Stimulated activated CD8-positive, alpha-beta memory T cell treated with anti-CD3 and anti-CD28 coated beads, Interleukin-7, amount 100 ng/mL, for 4 hours (primary cell): ENCODE measurements at places on chromosomes 3 and 15.

GRCh38 chr3:195401943-195402342, 40.9 kb downstream of the ACAP2 start:
- no peak for DNase-seq

GRCh38 chr3:184358124-184358767, 3.2 kb downstream of the CLCN2 start:
- no peak for DNase-seq

GRCh38 chr15:67050062-67050461, 15.3 kb upstream of the SMAD3 start:
- DNase-seq = no peak

DNA sequence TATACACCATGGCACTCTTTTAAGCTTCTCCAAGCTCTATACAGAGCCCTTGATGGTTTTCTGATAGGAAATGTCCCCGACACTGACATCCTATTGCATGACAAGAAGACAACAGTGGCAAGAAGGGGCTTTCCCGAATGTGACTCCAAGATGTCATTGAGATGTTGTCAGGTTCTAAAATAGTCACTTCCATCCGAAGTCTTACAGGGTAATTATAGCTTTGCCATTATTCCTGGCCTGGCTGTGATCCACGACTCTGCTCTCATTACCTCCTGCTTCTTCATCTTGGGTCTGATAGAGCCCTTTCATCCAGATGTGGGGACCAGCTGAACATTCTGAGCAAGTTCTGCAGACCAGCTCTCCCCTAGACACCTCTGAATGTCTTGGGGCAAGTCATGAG, 40.6 kb upstream of the ADAMTS9 start:
- DNase-seq = no peak

DNA sequence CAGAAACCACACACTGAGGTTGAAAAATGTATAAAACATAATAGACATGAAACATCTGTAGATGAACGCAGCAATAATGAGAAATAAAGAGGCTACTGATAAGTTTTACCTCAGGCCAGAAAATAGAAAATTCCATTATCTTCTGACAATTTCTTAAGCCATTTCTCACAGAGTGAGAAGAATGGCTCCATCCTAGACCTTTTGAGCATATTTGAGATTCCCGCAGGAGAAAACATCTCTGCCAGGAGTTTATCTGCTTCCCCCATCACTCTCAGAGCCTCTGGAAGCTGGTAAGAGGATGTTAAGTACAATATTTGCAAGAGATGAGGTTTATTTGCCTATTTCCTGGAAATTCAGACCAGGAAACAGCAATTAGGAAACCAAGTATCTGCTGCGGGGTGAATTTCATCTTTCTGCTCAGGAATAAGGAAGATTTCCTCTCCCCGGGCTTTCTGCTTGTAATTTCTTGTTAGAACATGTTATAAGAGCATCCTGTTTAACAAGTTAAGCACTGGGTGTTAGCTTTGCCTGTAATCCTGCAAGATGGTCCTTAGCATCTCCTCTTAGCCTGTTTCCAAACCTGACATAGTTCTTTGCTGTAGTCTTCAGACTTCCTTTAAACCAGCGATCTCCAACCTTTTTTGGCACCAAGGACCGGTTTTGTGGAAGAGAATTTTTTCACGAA, 54.8 kb downstream of the ATP13A4 start:
- DNase-seq = no peak

GRCh38 chr3:132344666-132345280, 27.6 kb downstream of the ACP3 start:
- DNase-seq = no peak

GRCh38 chr15:69663982-69664381, 211.4 kb downstream of the RPLP1 start:
- no peak for DNase-seq

DNA sequence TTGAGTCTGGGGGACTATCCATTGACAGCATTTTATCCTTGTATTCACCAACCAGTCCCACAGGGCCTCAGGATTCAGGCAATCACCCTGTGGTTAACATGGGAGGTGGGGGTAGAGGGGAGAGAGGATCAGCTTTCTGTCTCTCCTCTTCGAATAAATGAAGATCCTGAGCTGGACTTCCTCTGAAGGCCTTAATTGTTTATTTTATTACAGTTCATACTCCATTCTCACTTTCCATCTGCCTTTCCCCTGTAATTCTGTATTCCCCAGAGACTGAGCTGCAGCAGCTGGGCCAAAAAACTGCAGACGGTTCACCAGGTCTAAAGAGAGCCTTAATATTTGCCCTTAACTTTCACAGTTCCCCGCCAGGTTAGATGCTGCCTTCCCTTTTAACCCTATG, 11.9 kb downstream of the TAGLN3 start:
- no peak for DNase-seq

GRCh38 chr15:85314633-85315032, 65.8 kb upstream of the AKAP13 start:
- no peak for DNase-seq

DNA sequence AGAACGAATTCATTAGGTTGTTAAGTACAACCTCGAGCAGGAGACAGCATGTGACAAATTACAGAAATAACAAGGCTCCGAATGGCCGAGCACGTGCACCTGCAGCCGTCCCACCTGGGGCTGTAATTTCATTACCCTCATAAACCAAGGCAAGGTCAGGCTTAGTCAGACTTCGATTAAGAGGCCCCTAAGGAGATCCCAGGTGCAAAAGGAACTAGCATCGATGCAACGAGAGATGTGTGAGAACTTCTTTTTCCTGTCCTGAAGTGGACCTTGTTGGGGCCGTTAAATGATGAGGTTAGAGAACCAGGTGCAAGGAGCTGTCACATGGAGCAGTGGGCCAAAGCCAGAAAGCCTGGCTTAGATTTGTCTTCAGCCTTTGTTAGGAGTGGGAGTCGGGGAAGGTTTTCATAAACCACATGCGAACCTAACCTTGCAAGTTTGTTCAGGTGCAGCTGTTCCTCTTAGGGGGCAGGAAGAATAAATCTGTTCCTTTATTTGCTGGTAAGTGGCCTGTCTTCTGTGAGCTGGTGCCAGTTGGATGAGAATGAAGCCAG, 559.9 kb upstream of the MCTP2 start:
- DNase-seq = no peak

DNA sequence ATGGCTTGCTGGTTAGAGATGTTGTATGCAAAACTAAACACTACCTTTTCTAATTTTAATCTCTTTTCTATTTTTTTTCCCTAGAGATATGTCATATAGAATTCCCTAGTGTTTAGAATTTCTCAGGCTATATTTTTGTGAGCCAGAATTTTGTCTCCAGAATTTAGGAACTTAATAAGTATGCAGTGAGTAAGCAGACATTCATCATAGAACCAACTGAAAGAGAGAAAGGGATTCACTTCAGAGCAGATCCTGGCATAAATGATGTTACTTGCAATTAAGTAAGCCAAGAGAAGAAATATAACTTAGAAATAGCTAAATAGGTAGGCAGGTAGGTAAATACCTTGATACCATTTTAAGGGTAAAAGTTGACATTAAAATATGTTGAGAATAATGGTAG, 288.9 kb downstream of the ZNF385D start:
- DNase-seq = no peak

DNA sequence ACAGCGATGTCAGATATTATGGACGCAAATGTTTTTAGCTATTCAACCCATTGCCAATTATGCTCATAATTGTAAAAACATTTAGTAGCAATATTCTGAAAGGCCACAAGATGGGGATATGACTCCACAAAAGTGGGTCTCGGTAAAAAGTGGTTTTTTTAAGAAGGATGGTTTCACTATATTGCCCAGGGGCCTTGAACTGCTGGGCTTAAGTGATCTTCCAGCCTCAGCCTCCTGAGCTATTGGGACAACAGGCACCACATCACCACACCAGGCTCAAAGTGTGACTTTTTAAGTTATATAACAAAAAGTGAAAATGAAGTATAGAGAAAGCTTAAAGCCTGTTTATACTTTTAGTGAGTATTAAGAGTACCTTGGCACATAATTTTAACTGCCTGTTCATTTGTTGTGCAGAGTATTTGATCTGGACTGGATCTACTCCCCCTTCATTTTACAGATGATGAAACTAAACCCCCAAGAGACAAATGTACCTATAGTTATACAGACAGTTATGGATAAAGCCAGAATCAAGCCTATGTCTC, 9.4 kb downstream of the NAA50 start:
- no peak for DNase-seq

DNA sequence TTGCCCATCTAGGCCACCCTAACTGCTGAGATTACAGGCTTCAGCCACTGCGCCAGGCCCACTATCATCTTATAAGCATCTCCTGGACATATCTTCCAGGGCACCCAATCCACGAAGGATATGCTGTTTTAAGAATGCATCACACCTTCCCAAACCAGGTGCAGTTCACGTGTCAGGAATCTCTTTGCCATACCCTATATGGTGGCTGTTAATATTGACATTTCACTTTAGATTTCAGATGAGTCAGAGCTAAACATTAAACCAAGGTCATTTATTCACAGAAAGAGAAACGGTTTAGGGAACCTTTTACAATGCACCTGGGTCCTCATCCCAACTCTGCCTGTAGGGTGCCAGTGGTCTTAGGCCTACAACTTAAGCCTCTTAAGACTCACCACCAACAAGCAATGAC, 85.7 kb downstream of the TBL1XR1 start:
- no peak for DNase-seq

- DNase-seq = no peak
Measured at GRCh38 chr3:159877924-159878323, 110.7 kb upstream of the IL12A start.

DNA sequence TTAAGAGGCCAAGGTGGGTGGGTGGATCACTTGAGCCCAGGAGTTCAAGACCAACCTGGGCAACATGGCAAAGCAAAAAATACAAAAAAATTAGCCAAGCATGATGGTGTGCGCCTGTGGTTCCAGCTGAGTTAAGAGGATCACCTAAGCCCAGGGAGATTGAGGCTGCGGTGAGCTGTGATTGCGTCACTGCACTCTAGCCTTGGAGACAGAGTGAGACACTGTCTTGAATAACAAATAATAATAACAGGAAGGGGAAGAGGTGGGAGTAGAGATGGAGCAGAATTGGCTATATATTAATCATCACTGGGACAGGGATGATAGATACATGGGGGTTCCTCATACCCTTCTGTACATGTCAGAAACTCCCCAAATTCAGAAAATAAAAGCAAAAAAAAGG, 23.8 kb upstream of the NMB start:
- DNase-seq = no peak

- no peak for DNase-seq
Measured at GRCh38 chr15:88747111-88747510, 56.1 kb upstream of the ACAN start.

GRCh38 chr3:123015596-123015995, 12.0 kb downstream of the SEMA5B start:
- no peak for DNase-seq

DNA sequence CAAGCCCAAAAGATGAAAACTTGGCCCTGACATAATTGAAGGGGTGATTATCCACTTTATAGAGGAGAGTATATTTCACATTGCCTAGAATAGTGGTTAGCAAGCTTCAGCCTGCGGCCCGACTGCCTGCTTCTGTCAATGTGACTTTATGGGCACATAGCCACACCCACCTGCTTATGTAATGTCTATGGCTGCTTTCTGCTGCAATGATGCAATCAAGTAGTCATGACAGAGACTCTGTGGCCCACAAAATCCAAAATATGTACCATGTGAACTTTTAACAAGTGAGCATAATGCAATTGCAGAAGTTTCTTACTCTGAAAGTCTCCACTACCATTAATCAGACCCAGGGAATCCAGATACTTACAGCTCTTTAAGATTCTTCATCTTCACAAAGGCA, 103.1 kb downstream of the LRIG1 start:
- no peak for DNase-seq

- no peak for DNase-seq
Measured at GRCh38 chr15:63243101-63243500, 34.3 kb upstream of the APH1B start.

GRCh38 chr15:98745179-98745578, 96.8 kb downstream of the IGF1R start:
- DNase-seq = no peak

GRCh38 chr3:114764056-114764492, 383.0 kb downstream of the ZBTB20 start:
- no peak for DNase-seq

GRCh38 chr15:31435261-31435911, 108.8 kb downstream of the KLF13 start:
- DNase-seq = peak; percentile 85

DNA sequence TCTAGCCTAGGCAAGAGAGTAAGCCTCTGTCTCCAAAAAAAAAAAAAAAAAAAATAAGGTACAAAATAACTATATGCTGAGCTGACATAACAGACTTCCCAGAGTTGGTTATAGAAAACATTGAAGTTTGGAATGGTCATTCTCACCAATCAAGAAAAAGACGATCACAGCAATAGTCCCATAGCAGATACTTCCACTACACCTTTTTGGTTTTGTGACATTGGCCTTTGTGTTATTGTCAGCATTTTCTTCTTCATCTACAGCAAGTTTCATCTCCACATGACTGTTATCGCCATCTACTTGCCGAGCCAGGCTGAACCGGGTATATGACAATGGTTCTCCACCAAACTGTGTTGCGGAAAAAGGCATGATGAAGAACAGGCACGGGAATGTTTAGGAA, 6.9 kb downstream of the TFRC start:
- no peak for DNase-seq

DNA sequence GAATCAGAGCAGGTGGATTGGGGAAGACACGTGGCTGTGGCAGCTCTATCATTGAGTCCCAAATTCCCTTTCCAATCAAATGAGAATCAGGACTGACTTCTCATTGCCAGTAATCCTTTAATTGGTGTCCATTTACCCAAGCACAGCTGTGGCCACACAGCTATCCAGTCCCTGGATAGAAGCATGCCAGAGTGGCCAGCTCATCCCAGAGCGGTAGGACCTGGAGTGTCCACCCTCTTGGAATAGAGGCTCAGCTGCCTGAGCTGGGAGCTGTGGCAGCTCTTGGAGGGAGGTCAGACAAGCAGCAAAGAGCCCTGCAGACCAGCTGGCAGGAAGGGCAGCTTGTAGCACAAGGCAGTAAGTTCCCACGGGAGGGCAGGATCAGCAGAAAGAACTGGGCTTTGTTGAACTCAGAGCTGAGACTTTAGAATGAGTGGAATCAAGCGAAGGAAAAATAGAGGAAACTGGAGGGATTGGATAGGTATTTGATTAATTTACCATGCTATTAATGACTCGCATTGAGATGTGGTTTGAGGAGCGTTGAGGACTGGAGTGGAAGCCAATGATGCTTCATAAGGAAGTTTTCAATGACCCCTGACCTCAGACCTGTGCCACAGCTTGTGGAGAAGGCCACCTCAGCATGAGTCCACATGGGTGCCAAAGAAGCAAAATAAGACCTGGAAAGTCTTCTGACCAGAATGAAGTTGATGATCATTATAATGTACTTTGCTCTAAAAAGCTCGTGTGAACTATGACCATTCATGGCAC, 6.9 kb upstream of the ALPK3 start:
- no peak for DNase-seq

DNA sequence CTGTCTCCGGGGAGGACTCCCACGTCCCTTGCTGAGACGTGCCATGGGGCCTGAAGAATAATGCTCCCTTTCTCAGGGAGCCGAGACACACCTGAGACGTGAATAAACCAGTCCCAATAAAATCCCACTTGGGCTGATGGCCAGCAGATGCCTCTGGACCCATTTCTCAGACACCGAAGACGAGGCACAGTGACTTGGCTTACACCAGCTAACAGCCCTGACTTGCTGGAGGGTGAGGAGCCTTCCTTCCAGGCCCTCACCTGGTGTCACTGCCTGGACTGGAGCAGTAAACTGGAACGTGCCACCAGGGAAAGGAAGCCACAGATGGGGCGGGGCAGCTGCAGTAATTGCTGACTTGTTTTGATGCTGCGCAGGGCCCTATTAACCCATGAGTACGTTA, 189.7 kb downstream of the PDZRN3 start:
- DNase-seq = no peak
